Karpas-422 (cell line): ENCODE measurements at places on chromosomes 13 and 19. TPM values are rescaled to one million over a fixed set of nuclear protein-coding genes. Genes with fewer than 3 reads are reported as not detected.

GRCh38 chr13:109719962-109720646 lies 66.3 kb downstream of the IRS2 start:
- no peak for DNase-seq

ONECUT3 gene
- not detected in 2 replicates for total RNA-seq

DPF1 gene
- total RNA-seq = 2.5 and 3.2 TPM in 2 replicates

SOX21 gene
- not detected in 2 replicates for total RNA-seq

DNA sequence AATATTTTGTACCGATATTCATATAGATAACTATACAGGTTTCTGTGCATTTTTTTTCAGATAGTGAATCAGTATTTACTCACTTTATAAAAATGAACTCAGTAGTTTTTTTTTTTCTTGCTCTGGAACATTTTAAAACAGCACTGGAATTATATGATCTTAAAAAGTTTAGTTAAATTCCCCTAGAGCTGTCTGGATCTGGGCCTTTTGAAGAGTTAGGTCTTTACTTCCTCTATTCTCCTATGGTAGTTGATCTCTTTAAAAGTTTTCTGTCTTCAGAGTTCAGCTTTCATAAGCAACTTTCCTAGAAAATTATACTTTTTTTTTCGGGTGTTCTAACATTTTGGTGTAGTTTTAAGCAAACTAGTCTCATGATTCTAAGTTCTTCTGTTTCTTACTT lies 21.8 kb upstream of the RBM26 start:
- DNase-seq = no peak

DNA sequence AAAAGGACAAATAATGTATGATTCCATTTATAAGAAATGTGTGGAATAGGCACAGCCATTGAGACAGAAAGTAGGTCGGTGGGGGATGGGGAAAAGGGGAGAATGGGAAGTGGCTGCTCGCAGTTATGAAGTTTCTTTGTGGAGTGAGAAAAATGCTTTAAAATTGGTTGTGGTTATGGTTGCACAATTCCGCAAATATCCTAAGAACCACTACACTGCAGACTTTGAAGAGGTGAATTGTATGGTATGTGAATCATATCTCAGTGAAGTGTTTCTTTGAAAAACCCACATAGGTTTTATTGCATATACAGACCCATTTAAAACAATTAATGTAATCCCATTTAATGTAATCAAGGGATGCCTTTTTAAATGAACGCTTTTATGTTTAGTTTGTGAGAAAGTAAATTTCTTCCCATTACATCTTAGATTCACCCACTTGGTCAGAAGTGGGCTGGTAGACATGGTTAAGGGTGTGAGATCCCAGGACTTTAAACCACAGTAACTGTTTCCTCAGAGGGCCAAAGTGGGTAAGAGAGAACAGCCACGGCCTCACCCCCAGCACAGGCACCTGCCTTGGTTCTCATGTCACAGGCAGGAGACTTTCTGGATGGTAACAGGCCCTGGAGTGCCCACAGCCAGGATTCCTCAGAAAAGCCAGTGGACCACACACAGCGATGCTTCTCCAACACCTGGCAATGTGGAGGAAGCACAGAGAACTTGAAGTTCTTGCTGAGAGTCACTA lies 119.3 kb upstream of the GJB6 start:
- DNase-seq = peak; percentile 19

DNA sequence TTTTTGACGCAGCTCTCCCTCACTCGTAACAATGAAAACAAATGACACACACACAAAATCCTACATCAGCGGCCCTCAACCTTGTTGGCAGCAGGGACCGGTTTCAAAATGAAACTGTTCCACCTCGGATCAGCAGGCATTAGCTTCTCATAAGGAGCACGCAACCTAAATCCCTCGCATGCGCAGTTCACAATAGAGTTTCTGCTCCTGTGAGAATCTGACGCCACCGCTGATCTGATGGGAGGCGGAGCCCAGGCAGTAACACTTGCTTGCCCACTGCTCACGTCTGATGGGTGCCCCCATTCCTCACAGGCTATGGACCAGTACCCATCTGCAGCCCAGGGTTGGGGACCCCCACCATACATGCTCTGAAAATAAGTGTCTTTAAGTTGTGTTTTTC lies 43.4 kb downstream of the DHRS12 start:
- no peak for DNase-seq

GRCh38 chr13:48437371-48437770 lies 24.5 kb upstream of the LPAR6 start:
- DNase-seq = no peak

ZNF606 gene
- 7.8 and 10.8 TPM in 2 replicates for total RNA-seq

DNA sequence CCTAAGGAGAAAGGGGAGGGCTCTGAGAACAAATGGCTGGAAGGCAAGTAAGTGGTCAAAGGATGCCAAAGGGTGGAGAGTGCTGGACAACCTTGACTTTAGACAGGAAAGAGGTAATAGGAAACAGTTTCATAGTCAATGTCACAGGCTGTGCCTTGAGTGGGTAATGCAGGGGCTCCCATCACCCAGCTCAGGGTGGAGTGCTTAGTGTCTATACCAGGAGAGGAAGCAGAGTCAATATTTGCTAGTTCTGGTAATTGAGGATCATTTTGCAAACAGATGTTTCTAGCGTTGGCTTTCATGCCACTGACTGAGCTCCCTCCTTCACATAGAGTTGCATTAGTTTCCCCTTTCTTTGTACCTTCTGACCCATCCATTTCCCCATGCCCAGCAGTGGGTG lies 64.6 kb upstream of the KL start:
- DNase-seq = no peak

DNA sequence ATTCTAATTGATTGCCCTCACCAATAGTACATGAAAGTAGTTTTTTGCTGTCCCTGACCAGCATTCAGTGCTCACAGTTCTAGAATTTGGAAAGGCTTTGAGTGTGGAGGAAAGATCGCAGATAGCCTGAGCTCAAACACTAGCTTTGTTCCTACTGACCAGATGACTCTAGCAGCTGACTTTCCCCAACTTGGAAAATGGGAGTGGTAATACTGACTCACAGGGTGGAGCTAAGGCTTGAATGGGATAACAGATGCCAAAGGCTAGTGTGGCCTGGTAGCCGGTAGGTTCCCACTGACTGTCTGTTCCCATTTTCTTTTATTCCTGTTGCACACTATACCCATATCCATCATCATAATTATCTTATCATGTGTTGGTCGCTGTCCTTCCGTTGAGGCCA lies 3.7 kb downstream of the ZSCAN22 start:
- no peak for DNase-seq

GRCh38 chr19:33064458-33064791 lies 263 bp downstream of the RHPN2 start:
- peak; percentile 66 for DNase-seq

GRCh38 chr19:13120817-13121216 lies 2.8 kb downstream of the NACC1 start:
- DNase-seq = no peak

DNA sequence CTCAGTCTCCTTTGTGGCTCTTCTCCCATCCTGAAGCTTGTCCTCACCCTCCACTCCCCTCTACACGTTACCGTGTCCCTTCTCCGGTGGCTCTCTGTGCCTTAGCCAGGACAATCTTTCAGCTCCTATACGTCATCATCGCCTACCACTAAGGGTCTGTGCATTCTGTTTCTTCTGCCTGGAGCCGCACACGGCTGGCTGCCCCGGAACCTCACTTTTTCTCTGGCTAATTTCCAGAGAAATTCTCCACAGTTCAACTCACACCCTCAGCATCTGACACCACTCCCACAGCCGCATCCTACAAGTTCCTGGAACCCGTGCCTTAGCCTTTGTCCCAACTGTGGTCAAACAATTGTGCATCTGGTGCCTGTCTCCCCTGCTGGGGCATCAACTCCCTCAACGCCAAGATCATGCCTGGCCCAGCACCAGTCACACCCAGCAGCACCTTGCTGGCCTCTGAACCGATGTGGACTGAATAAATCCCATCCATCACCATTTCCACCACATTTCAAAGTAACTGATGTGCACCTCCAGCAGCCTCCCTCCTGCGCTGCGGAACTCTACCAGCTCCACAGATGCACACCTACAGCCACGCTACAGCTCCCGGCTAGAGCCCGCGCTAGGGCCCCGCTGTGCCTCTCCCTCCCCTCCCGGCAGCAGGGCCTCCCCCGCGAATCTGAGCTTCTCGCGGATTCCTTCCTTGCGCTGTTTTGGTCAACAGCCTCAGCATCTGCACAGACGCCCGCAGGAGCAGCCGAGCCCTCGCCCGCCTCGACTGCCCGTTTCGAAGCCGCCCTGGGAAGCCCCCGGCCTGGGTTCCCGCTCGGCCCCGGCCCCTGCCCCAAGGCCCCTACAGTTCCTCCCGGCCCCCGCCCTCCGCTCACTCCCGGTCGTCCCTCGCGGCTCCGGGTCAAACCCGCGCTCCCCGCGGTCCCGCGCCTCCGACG lies 689 bp downstream of the DCUN1D2 start:
- DNase-seq = peak; percentile 79

DNA sequence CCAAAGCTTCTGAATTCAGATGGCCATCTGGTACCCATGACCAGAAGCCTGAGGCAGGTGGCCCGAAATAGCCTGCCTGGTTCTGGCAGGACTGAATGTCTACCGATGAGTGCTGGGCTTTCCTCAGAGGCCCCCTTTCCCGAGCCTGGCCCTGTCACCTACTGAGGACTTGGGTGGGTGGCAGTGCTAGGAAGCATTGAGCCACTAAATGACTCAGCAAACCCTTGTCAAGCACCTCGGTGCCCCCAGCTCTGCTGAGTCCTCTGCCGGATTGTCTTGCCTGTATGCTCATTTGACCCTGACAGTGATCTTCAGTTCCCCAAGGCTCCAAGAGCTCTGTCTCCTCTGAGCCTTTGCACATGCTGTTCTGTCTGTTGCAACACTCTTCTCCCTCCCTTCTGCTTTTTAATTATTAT lies 17.9 kb downstream of the PPP1R37 start:
- no peak for DNase-seq

GRCh38 chr19:18683958-18684641 lies 620 bp downstream of the CRTC1 start:
- no peak for DNase-seq

DNA sequence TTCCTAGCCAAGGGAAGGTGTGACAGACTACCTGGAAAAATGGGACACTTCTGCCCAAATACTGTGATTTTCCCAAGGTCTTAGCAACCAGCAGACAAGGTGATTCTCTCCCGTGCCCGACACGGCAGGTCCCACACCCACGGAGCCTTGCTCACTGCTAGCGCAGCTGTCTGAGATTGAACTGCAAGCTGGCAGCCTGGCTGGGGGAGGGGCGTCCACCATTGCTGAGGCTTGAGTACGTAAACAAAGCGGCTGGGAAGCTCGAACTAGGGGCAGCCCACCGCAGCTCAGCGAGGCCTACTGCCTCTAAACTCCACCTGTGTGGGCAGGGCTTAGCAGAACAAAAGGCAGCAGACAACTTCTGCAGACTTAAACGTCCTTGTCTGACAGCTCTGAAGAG lies 146.2 kb downstream of the UGGT2 start:
- no peak for DNase-seq

- DNase-seq = no peak
These were observed 134.3 kb upstream of the MYO16 start for GRCh38 chr13:108494991-108495645.

DNA sequence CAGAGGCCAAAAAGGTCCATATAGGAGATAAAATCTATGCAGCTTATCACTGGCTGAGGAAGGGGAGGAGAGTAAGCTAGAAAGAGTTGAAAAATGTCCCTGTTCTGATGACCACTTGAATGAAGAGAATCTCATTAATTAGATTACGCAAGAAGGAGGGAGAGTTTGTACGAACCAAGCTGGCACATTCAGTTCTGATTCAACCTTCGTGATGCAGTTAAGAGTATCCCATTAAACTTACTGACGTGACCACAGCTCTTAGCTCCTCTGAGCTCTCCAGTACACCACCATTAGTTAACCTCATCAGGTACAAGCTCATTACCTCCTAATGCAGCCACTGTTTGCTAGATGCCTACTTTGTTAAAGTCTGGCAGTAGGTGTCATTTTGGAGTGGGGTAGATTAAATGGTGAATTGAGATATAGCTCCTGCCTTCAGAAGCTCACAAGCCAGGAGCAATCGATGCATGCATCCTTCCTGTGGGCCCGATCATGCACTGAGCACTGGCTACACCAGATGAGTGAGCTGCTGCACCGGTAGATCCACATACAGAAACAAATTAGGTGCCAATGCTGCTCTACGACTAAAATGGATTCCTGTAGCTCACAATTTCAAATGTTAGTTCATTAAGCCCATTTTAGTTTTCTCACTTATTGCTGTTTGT lies 458.3 kb downstream of the COG6 start:
- DNase-seq = no peak

ADGRE2 gene
- not detected in 2 replicates for total RNA-seq

DNA sequence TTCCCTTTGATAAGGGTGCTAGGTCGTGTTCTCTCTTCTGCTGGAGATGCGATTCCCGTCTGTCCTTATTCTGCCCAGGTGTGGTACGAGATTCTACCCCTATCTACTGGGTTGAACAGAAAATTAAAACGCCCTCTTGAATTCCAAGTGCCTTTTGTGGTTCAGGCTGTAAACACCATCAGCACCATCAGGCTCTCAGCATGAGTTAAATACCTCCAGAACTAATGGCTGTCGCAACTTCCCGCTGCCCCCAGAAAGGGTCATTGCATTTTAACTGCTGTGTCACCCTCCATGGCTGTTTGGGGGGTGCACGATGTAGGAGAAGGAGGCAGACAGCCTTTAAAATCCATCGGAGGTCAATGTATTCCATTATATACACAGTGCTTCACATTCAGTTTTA lies 177.4 kb downstream of the OXGR1 start:
- no peak for DNase-seq

GRCh38 chr13:93289053-93289452 lies 62.4 kb downstream of the GPC6 start:
- no peak for DNase-seq

DNA sequence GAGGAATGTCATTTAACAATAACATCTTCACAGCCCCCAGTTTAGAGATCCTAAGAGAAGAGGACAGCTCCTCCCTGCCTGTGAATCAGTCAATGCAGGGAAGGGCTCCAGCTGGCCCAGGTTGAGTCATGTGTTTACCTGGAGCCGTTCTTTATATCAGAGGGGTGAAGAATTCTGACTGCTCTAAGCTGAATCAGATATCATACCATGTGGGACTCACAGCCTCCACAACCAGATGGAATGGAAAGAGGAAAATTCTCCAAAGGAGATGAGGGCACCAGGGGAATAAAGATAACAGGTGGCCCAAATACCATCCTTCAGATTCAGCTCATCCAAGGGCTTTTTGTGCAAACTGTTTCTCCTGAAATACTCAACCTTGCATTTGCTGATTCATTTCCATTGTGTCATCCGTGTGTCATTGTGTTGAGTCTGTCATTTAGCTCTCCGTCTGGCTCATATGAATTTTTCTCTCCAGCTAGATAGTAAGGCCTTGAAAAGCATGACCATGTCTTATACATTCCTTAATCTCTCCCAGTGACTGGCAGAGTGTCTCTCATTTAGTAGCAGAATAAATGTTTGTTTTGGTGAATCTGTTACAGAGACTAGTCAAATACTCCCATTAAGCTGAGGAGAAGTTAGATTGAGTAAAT lies 217.9 kb downstream of the RFC3 start:
- DNase-seq = no peak

DIRAS1 gene
- not detected in 2 replicates for total RNA-seq

LIM2 gene
- not detected in 2 replicates for total RNA-seq
